ENCODE measurements at places on chromosomes 6 and 20.
A peak's percentile ranks its signal among the peaks of the same experiment; 100 is the strongest.

- DNase-seq: no peak
These were observed 42.2 kb upstream of the CEP85L start for GRCh38 chr6:118693562-118693961.

DNA sequence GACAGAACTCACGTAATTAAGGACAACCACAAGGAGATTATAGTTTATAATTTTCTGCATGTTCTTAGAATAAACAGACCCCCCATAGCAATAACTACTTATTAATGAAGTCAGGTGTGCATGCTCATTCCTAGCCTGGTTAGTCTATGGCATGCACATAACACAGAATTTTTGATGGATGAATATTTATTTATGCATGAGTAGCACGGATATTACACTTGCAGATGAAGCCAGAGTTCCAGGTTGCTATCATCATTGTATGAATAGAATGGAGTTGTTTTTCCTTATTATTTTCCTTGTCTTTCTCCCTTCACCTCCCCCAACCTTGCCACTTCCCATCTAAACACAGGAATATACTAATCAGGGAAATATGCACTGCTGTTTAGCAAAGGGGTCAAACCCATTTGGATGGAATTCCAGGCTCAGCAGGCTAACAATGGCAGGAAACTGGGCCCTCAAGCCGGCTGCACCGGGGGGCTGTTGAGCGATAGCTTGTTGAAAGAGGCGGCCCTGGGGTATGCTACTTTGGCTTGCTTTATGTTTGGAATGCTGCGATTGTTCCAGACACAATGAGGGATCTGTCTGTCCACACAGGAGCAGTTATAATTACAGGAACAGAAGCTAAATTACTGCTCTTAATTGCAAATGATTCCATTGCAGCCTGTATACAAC, 112.6 kb downstream of the TMEM170B start:
- peak; percentile 1 for DNase-seq

GRCh38 chr20:21571841-21572690, 58.2 kb upstream of the NKX2-2 start:
- peak; percentile 34 for DNase-seq

- peak; percentile 28 for DNase-seq
These were observed 191.2 kb upstream of the SOX4 start for GRCh38 chr6:21402368-21402767.

GRCh38 chr20:20448881-20449280, 81.0 kb downstream of the INSM1 start:
- DNase-seq: no peak

DNA sequence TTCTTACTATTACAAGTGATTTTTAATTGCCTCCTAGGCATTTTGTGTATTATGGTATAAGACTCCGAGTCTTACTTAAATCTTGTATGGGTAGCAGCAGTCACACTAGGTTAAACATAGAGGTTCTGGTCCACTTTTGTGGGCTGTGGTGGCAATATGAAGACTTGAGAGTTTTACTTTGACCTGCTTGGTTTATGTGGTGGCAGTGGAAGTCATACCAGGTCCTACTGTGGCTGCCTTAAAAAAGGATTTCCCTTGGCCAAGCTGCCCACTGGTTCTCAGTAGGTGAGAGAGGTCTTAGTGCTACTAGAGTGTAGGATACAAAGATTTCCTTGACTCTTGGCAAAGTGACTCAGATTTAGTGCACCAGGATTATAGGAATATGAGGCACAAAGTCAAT, 44.2 kb upstream of the NKAIN2 start:
- no peak for DNase-seq

GRCh38 chr6:73566954-73567591, 46.2 kb upstream of the EEF1A1 start:
- DNase-seq: no peak

DNA sequence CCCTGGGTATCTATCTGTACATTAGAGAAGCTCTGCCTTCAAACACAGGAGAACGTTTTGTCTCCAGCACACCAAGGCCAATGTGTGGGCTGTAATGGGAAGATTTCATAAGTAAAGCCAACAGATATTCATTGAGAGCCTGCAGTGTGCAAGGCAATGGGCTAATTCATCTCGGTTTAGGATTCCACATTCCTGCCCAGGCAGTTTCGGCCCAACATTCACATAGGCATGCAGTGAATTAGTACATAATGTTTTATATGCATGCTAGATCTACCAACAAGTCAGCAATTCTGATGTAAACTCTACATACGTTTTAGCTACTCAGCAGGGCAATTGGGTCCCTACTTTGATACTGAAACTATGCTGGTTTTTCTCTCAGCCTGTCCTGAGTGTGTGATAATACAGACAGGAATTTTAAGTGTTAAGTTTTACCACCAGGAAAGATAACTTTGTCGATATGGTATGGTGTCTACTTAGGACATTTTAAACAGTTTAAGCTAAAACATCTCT, 46.9 kb upstream of the NAA20 start:
- DNase-seq: no peak

DNA sequence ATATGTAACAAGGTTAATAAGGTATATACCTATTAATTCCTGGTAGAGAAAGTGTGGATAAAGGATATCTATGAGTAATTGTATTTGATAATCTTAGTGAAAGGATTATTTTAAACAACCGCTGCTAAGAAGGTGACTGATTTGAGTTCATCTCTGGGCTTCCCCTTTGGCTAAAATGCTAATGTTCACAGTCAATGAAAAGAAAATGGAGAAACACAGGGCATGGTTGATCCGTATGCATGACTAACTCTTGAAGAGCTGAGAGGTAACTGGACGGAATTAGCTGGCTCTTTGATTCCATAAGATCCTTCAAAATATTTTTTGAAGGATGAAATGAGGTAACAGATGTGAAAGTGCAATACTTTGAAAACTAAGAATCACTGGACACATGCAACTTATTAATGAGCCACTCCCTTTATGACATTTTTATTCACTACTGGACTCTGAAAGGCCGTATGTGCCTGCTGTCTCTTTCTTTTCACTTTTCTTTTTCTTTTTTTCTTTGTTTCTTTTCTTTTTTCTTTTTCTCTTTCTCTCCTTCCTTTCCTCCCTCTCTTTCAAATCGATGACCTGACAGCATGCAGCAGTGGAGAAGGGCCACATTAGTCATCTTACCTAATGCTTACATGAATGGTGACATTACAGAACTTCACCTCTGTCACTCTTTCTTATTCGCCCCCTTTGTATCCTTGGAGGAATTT, 464.6 kb downstream of the CDKAL1 start:
- DNase-seq: peak; percentile 14

- DNase-seq: no peak
These were observed 83.0 kb downstream of the YTHDF1 start for GRCh38 chr20:63132715-63133471.

- DNase-seq: no peak
These were observed 602.6 kb upstream of the PTCHD4 start for GRCh38 chr6:48713612-48714011.

GRCh38 chr20:35743693-35744491, 1.8 kb upstream of the RBM39 start:
- no peak for DNase-seq

Data from GM10248 (cell line).